ENCODE measurements at places on chromosomes 12 and 14.

GRCh38 chr12:5556946-5557673 lies 125.2 kb downstream of the NTF3 start:
- no peak for DNase-seq

GRCh38 chr14:59356767-59357166 lies 108.4 kb downstream of the GPR135 start:
- no peak for DNase-seq

- peak; percentile 14 for DNase-seq
These were observed 798 bp upstream of the RASAL1 start for GRCh38 chr12:113136128-113136989.

- DNase-seq: no peak
These were observed 67.1 kb downstream of the RNF34 start for GRCh38 chr12:121466794-121467637.

- DNase-seq: no peak
These were observed 3.5 kb upstream of the CNIH1 start for GRCh38 chr14:54444681-54445080.

GRCh38 chr12:66354291-66354690 lies 52.0 kb downstream of the HELB start:
- no peak for DNase-seq

DNA sequence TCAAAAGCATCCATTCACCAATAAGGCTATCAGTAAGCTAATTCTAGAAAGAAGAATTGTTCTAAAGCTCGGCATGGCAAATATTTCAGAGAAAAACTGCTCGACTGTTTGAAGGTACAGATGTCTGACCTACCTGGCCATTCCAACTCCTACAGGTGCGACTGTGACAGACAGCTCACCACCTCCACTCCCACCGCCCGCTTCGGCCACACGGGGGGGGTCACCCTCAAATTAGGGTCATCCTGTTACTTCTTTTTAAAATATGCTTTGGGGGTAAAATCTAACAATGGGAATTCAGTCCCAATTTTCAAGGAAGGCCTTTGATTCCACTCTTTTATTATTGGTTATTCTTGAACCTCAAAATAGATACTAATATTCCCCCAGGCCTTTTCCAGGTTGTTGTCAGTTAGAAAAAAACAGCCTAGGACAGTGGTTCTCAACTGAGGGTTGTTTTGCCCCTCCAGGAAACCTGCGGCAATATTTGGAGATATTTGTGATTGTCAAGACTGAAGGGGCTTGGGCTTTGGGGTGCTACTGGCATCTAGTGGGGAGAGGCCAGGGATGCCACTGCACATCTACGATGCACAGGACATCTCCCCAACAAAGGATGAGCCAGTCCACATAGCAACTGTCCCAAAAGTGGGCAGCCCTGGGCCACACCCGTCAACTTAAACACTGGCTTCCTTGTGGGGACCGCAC lies 81.2 kb downstream of the BCL11B start:
- DNase-seq: no peak

DNA sequence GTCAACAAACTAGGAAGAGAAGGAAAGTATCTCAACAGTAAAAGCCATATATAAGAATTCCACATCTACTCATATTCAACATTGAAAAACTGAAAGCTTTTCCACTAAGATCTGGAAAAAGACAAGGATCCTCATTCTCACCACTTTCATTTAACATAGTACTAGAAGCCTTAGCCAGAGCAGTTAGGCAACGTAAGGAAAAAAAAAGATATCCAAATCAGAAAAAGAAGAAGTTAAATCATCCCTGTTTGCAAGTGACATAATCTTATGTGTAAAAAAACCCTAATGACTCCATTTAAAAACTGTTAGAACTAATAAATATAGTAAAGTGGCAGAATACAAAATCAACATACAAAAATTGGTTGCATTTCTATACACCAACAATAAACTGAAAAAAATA lies 426.2 kb downstream of the BCAT1 start:
- DNase-seq: no peak

GRCh38 chr12:66189889-66190288 lies 875 bp downstream of the IRAK3 start:
- DNase-seq: no peak

GRCh38 chr12:8985213-8985754 lies 4.1 kb upstream of the KLRG1 start:
- DNase-seq: no peak

DNA sequence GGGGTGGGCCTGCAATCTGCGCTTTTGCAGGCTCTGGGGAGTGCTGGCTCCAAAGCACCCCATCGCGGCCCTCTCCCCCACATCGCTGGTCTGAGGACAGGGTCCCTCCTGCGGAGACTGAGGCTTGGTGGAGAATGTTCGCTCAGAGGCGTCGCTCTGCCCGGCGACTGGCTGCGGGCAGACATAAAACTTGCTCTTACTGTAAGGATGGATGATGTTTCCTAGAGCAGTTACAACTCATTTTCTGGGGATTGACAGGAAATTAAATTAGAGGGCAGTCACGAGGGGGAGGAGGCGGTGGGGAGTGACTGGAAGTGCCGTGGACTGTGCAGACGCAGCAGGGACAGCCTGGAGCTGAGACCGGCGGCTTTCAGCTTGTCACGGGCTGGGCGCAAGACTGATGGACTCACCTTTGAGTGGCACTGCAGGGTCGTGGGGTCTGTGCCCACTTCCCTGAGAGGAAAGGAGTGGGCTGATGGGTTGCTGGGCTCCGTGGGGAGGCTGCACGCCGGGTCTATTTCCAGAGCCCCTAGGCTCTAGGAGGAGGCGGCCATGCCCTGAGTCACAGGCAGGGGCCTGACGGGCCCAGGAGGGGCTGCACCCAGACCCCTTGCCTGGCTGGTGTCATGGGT lies 32.8 kb downstream of the NOC4L start:
- no peak for DNase-seq

DNA sequence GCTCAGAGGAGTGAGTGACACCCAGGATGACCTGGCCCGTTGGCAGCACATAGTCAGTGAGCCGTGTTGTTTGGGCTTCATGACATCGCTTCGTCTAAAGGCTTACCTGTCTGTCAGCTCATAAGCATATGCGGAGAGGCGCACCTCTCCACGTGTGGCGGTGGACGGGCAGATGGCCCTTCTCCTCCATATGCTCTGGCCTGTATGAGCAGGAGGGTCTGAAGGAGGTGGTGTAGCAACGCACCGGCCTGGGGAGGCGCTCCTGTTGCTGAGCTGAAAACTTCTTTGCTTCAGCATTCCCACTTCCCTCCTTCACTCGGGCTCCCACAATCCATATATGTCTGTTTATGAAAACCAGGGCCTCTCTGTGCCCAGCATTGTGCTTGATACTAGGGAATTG lies 186.1 kb downstream of the TSPAN9 start:
- DNase-seq: no peak

GRCh38 chr12:27709932-27710591 lies 570 bp upstream of the MRPS35 start:
- DNase-seq: peak; percentile 50

DNA sequence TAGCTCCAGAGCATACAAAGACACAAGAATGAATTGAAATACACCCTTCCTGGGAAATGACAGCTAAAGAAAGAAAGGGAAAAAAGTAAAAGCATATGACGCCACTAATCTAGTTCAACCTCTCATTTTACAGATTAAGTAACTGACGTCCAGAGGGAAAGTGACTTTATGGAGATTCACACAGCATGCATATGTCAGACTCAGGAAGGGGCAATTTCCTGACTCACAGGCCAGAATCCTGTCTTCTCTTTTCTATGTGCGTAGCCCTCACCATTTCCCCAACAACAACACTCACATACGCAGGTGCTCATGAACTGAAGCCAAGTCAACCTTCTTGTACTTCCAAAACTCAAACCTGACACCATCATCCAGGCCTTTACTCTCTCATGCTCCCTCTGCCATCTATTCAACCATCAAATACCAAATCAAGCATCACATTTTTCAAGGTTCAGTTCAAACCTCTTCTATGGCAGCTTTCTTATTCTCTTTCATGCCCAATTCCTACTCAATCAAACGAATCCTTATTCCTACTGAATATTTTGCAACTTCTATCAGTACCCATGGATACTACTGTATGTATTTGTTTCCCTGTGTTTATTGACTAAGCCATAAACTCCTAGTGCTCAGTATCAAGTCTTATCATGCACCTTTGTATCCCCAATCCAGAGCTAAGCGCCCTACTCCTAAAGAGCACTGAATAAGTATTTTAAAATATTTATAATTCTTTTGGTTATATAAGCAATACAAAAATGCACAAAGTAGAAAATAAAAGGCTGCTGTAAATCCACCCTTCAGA lies 52.8 kb downstream of the STXBP6 start:
- no peak for DNase-seq

DNA sequence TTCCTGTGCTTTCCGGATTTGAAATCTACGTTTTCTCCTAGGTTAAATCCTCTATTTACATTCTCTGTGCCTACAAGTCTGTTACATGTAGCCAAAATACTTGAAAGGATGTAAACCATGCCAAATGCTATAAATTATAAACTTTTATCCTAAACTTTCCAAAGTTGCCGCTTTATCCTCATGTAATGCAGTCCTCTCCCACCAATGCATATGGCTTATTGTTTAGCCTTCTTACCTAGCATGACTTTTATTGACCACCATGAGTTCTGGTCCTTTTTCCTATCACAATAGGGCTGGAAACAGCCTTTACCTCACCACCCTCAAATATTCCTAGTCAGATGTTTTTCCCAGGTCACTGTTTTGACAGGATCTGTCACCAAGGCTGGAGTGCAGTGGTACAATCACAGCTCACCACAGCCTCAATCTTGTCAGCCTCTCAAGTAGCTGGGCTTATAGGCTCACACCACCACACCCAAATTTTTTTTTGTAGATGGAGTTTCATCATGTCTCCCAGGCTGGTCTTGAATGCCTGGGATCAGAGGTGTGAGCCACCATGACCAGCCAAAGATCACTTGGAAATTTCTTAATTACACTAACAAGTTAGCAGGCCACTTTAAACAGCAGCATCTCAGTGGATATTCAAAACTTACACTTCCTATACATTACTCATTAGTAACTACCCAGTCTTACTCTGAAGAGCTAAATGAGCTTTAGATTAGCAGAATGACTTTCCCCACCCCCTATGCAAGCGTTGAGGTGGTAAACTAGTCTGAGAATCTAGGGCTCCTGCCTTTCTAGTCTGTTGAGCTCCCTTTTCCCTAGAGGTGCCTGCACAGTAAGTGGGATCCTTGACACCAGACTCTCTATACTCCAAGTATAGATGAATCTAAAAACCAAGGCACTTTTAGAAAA lies 4.1 kb downstream of the TUBA1B start:
- DNase-seq: no peak

GRCh38 chr12:106321139-106321850 lies 18.8 kb downstream of the TCP11L2 start:
- no peak for DNase-seq

DNA sequence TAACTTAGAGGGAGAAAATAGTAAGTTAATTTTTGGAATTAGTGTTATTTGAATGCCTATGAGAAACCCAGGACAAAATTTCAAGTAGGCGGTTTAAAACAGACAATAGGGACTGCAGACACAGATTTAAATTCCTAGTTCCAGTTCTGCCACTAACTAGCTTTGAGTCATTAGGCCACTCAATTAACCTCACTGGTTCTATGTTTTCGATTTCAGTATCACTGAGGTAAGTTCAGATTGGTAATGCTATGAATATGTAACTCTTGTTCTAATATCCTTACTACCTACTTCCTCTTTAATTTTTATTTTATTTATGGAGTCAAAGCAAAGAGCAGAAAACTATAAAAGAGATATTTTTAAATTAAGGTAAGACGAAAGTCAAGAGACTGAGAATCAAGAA lies 52.6 kb downstream of the GALC start:
- no peak for DNase-seq

- peak; percentile 81 for DNase-seq
These were observed 120.9 kb downstream of the SLC38A6 start for GRCh38 chr14:61101803-61102548.

GRCh38 chr12:56616925-56617324 lies 13.2 kb downstream of the BAZ2A start:
- no peak for DNase-seq

DNA sequence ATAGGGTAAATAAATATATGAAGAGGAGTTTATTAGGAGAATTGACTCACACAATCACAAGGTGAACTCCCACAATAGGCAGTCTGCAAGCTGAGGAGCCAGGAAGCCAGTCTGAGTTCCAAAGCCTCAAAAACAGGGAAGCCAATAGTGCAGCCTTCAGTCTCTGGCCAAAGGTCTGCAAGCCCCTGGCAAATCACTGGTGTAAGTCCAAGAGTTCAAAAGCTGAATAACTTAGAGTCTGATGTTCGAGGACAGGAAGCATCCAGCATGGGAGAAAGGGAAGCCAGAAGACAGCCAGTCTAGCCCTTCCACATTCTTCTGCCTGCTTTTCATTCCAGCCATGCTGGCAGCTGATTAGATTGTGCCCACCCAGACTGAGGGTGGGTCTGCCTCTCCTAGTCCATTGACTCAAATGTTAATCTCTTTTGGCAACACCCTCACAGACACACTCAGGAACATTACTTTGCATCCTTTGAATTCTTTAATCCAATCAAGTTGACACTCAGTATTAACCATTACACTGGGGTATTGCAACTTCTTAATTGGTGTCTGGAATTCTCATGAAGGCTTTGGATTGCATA lies 736.5 kb upstream of the LMO3 start:
- no peak for DNase-seq

- no peak for DNase-seq
These were observed 142.0 kb downstream of the DUSP6 start for GRCh38 chr12:89210277-89210676.

- DNase-seq: no peak
These were observed 103.0 kb downstream of the CRADD start for GRCh38 chr12:93780101-93780641.

GRCh38 chr14:72565917-72566316 lies 328.0 kb downstream of the DPF3 start:
- DNase-seq: no peak

DNA sequence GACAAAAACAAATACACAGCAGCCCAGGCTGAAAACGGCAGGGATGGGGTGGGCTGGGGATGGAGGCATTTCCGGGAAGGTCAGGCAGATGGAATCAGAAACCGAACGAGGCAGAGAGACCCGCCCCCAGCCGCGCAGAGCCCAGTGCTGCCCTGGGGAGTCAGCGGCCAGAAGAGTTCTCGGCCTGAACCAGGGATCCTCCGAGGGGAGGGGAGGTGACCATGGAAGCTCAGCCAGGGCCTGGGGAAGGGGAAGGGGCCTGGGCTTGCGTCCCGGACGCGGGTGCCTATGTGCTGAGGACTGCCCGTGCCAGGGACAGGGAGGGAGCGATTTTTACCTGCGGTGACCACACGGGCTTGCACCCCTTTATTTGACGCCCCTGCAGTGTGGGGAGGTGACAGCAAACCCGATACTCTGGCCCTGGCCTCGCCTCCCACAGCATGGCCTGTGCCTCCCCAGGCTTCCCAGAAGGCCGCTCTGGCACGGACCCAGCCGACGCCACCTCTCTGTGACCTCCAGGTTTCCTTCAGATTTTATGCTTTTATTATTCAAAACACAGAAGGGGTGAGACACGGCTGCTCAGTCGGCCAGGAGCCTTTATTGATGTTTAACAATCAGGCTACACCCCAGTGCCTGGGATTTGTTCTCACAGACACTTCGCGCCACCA lies 7.7 kb downstream of the LRCOL1 start:
- DNase-seq: no peak

- peak; percentile 76 for DNase-seq
These were observed 545.0 kb upstream of the FBXO33 start for GRCh38 chr14:39977198-39977597.

GRCh38 chr14:80926397-80927082 lies 15.0 kb downstream of the CEP128 start:
- no peak for DNase-seq
